ENCODE measurements at places on chromosomes 3 and 15.

DNA sequence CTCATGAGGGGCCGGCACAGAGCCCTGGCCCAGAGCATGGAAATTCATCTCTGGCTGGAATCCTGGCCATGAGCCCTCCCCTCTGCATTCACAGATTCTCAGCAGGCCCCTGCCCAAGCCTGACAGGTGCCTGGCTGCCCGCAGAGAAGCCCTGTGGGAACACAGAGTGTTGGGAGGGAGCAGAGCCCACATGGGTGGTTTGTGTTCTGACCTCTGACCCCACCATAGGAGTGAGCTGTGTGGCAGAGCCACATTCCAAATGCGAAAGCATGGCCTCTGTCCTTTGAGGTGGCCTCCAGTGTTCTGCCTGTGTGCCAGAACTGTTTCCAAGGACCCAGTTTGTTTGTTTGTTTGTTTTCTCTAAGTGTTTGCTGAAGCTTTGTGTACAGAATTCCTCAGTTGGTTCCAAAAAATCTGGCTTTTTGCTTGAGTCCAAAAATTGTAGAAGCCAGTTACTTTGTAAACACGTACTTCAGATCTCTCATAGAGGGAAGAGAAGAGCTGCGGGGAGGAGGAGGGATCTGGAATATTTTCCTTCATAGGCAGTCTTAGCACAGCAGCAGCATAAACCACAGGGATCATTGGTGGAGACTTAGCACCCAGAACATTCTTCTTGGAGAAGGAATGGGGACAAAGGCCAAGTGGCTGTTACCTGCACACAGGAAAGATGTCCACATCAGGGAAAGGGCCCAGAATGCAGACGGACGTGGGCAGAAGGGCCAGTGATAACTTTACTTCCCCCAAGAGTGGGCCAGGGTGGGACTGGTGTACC is 36.0 kb downstream of the GRAMD2A start:
- DNase-seq, result no peak

- no peak for DNase-seq
Measured at GRCh38 chr3:68858549-68858948, 73.8 kb downstream of the TAFA4 start.

GRCh38 chr3:170330366-170330765 is 27.1 kb upstream of the SKIL start:
- DNase-seq, result no peak

- no peak for DNase-seq
Measured at GRCh38 chr3:143380449-143380848, 260.9 kb downstream of the CHST2 start.

GRCh38 chr3:126137490-126138130 is 42.8 kb downstream of the ALDH1L1 start:
- DNase-seq, result no peak

- DNase-seq, result no peak
Measured at GRCh38 chr3:94303897-94304296, 241.0 kb downstream of the NSUN3 start.

DNA sequence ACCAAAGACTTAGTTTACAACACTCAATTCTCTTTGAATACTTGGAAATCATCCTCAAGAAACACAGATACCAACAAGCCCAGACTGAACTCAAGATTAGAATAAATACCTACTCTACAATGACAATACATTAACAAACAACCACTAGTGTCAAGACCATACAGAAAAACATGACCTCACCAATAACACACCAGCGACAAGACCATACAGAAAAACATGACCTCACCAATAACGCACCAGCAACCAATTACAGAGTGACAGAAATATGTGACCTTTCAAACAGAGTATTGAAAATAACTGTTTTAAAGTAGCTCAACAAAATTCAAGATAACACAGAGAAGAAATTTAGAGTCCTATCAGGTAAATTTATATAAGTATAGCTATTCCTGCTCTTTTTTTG is 876.0 kb downstream of the EPHA3 start:
- no peak for DNase-seq

GRCh38 chr3:48960841-48961413 is 29.1 kb upstream of the P4HTM start:
- no peak for DNase-seq

GRCh38 chr3:6216135-6217026 is 644.5 kb upstream of the GRM7 start:
- no peak for DNase-seq

- no peak for DNase-seq
Measured at GRCh38 chr15:67216859-67217258, 37.6 kb downstream of the AAGAB start.

DNA sequence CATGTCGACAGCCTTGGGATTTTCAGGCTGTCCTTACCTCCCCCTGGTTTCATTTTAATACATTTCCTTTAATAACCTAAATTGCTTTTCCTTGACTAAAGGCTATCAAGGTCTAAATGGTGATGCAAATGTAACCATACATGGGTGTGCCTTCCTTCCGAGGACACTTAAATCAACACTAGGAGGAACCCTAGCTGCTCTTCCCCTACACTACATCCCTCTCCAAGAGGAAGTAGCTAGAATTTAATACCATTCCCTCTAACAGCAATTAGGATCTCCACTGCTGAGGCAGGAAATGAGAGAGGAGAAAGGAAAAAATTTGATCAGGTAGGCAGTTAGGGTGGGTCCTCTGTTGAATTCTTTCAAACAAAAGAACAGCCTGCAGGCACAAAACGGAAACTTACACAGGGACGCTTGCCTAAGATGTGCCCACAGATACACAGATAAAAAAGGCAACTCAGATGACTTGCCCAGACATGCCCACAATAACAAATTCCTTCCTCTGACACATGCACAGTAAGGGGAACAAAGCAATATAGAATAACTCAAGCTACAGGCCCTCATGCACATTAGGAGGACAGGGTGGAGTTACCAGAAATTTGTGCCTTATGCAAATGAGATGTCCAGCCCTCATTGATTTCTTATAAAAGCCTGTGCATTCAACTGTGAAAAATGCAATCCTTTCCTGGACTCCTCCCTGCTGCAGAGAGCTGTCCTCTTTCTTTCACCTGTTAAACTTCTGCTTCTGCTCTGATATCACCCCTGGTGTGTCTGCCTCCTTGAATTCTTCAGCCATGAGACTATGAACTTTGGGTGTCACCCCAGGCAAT is 1024.4 kb upstream of the CADM2 start:
- no peak for DNase-seq

DNA sequence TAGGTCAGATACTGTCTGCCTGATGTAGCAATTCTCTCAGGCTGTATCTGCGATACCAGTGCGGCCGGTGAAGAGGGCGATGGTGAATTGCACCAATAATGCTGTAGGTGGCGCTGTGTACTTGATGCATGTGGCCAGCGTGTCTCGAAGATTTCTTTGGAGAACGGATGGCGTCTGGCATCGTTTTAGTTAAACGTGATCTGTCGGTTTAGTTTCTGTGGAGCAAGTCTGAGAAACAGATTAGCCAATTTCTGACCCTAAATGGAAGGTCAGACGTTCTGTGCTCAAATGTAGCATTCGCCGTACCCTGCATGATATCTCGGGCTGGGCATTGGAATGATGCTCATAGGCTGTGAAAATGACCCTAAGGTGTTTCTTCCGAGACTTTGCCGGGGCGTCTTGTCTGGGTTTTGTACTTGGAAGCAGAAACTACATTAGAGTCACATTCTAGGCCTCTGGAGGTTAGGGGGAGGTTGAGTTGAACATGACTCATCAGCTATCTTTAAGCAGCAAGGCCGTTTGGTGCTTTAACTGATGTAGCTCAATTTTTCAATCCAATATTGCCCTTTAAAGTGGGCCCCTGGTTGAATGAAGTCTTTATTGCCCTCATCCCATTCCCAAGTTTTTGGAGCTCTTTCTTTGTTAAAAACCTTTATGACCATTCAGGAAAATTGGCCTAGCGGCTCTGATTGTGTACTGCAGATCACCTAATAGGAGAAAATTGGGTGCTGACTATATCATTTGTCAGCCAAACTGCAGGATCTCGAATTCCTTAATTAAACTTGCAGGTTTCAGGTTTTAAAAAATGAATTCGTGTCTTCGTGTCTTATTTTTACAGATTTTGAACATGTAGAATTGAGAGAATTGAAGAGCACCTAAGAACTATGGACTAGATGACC is 80.0 kb downstream of the SQOR start:
- peak; percentile 55 for DNase-seq

GRCh38 chr15:96372554-96372953 is 42.1 kb downstream of the NR2F2 start:
- DNase-seq, result no peak

DNA sequence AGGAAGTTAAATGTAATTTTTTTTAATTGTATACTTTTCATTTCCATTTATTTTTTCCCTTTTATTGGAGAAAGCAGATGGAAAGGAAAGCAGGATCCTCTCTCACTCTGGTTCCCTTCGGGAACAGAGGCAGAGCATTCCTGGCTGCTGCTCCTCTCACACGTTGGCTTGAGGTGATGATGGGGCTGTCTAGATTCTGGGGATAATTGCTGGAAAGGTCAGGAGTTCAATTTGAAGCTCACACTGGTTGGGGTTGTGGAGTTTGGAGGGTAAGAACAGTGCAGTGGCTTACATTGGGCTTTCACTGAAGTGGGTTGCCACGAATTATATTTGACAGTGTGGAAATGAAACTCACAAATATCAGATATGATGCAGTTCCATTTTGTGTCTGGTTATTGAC is 57.6 kb downstream of the RARB start:
- no peak for DNase-seq

GRCh38 chr3:98359993-98360675 is 6.5 kb downstream of the OR5K4 start:
- DNase-seq, result peak; percentile 4

DNA sequence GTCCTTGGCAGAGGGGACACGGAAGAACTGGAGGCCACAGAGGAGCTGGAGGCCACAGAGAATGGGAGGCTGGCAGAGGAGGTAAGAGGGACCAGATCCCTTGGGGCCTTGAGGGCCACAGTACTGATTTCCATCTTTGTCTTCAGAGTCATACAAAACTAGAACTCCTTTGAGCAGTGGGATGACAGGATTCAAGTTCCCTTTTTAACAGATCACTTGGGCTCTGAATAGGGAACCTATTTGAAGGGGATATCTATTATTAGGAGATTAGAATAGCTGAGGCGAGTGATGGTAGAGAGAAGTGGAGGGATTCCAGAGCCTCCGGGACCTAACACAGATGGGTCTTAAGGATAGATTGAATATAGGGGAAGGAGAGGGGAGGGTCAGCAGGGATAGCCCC is 55.7 kb downstream of the OXNAD1 start:
- DNase-seq, result no peak

DNA sequence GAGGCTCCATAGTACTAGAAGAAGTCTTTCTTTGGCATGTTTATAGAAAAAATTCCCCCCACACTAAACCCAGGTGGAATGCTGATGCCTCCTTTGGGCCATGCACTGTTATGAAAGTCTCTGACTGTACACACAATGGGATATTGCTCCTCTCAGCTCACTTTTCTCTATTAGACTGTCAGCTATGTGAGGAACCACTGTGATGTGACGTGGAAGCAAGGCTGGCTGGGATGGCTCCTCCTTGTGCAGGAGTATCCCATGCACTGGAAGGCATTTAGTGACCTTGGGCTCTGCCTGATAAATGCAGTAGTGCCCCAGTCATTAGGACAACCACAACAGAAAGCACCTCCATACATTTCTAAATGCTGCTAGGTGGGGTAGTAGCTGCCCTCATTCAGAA is 5.7 kb upstream of the FRMD4B start:
- DNase-seq, result no peak

DNA sequence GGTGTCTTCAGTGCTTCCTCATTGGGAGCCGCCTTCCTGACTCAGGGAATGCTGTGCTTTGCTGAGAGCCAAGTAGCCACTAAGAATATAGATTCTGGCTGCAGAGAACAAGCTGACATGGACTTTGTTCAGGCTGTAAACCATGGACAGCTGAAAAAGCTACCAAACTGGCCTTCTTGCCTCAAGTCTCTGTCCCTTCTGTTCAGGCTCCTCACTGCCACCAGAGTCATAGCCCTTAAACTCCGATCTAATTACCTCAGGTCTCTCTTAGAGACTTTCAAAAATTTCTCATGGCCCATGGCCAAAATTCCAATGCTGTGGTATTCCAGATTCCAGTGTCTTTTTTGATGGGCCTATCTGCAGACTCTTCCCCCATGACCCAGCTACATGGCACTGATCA is 19.4 kb upstream of the PTX3 start:
- no peak for DNase-seq

DNA sequence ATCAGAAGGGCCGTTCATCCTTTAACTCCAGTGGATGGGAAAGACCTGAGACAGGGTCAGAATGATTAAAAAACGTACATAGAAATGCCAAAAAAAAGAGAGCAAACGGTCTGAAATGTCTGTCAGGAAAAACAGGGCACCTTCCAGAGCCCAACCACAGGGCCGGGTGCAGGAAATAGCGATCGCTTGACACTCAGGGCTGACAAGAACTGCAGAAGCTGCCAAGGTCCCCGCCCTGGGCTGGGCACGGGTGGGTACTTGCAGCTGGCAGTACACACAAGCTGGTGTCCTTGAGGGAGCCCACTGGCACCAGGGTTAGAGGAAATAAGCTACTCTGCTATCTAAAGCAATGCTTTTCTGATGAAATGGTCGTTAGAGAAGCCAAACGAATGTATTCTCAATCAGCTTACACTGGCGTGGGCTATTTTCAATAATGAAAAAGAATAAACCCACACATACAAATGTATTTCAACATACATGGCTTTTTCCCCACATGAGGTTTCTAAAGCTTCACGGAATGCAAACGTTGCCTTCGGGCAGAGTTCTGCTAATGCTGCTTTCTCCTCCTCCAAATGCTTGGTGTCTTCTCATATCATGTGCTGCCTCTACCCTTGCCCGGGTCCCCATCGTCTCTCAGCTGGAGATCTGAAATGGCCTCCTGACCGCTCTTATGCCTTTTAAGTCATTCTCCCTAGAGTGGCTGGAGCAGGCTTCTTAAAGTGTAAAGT is 15.6 kb downstream of the FRMD4B start:
- no peak for DNase-seq

DNA sequence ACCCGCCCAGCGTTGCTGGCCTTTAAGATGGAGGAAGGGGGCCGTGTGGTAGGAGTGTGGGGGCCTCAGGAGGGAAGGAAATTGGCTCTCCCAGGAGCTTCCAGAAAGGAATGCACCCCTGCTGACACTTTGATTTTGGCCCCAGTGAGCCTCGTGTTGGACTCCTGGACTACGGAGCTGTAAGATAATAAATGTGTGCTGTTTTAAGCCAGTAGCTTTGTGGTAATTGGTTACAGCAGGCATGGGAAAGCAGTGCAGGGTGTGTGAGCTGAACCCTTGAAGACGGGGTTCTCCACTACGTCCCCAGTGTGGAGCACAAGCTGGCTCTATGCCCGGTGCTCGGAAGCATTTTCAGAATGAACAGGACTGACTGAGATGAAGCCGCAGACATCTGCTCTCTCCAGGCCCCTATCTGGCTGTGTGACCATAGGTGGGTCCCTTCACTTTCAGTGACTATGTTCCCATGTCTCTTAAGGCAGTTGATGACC is 22.9 kb upstream of the CGNL1 start:
- no peak for DNase-seq

DNA sequence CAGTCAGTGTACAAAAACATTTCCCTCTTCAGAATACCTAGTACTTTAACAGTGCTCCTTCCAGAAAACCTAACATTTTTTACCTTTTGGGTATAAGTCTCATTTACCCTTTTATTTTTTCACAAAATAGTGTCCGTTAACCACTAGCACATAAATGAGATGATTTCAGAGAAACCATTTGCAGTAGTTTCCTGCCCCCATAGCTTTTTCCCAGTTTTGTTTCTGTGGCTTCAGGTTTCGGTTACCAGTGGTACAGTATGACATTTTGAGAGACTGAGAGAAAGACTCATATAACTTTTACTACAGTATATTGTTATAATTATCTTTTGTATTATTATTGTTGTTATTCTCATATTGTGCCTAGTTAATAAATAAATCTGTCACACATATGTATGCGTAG is 6.2 kb upstream of the RBMS3 start:
- DNase-seq, result no peak

All from stimulated activated CD4-positive, alpha-beta T cell treated with anti-CD3 and anti-CD28 coated beads, Interleukin-1b, Interleukin-23, amount 100 ng/mL, for 48 hours (primary cell).